CD4-positive, CD25-positive, alpha-beta regulatory T cell (primary cell): ENCODE measurements at places on chromosomes 11 and 22.
A peak's percentile ranks its signal among the peaks of the same experiment; 100 is the strongest.

GRCh38 chr11:129620237-129621104 is 195.2 kb upstream of the TMEM45B start:
- no peak for DNase-seq

DNA sequence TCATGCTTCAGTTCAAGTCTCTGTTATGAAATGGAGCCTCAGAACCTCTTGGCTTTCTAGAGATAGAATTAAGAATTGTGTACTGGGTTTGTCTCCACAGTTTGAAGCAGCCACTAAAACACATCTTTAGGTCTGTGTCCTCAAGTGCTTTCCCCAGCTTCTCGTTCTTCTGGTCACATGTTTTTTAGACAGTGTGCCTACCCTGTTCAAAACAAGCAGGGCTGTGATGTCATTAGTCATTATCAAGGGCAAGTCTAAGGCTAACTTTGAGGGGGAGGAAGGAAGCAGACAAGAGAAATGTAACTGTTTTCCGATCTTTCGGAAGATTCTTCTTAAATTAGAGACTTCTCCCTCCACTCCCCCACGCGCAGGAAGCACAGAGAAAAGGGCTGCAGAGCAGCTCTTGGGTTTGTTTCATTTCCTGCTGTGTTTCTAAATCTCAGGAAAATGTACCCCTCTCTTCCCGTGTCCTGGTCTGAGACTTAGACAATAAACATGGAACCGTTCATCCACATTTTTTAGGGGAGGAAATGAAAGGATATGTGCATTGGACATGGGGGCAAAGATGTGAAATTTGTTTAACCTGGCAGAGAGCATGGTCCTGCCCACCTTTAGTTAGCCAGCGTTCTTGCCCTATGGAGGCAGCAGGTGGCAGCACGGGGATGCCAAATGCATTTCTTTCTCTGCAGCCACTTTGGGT is 3.1 kb downstream of the AKIP1 start:
- DNase-seq = peak; percentile 29

DNA sequence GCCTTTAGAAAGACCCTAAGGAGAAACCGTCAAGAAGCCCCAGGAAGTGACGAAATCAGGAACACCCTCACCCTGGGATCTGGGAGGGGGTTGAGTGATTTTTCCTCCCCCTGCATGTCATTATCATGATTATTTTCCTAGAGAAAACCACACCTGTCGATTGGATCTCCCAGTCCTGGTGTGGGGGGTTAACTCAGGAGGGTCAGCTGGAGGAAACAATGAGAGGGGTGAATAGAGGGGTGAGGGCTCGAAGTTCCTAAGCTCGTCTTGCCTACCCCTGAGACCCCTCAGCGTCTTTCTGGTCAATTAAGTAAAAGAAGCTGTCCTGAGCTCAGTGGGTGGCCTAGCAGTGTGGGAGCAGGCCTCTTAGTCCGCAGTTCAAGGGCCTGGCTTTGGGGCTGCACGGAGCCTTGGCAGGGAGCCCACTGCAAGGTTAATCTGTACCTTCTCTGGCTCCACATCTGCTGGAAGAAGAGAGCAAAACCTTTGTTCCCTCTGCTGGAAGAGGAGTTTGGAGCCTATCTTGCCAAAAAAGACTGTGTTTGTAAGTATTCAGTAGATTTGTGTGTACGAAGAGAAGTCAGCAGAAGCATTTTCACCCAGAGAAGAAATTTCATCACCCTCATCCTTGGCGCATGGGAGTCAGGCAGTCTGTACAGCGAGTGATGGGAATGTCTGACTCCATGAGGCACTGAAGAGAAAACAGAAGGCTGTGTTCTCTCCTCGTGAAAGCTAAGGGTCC is 34.2 kb upstream of the FTH1 start:
- DNase-seq = no peak

- DNase-seq = no peak
Observed at GRCh38 chr22:43078522-43078921, 10.7 kb downstream of the TTLL1 start.

- no peak for DNase-seq
Observed at GRCh38 chr11:109960831-109961230, 132.4 kb upstream of the ZC3H12C start.

DNA sequence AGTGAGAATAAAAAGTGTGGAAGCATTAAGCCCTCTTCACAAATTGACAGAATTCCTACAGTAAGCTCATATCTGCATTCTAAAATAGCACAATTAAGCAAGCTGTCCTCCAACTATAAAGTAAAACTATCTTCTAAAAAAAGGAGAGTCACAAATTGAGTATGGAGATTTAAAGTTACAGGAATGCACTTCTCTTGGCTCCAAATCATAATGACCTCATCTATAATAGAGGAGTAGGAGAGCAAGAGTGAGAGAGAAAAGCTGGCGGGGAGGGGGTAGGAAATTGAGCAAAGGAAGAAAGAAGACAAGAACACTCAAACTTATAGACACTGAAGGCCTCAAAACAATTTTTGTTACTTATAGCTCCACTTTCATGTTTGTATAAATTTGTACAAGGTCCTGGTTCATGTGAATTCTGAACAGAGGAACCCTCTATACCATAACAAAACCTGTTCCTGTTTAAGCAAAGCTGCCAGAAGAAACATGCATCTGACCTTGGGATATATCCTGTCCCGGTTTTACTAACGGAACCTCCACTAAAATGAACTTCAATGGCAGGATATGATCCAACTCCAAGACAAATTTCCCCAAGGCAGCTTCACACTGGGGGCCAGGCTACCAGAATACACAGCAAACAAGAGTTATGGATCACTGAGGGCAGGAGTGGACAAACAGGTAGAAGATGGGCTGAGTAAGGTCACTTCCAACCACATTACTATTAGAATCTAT is 37.2 kb downstream of the SLC35F2 start:
- no peak for DNase-seq

DNA sequence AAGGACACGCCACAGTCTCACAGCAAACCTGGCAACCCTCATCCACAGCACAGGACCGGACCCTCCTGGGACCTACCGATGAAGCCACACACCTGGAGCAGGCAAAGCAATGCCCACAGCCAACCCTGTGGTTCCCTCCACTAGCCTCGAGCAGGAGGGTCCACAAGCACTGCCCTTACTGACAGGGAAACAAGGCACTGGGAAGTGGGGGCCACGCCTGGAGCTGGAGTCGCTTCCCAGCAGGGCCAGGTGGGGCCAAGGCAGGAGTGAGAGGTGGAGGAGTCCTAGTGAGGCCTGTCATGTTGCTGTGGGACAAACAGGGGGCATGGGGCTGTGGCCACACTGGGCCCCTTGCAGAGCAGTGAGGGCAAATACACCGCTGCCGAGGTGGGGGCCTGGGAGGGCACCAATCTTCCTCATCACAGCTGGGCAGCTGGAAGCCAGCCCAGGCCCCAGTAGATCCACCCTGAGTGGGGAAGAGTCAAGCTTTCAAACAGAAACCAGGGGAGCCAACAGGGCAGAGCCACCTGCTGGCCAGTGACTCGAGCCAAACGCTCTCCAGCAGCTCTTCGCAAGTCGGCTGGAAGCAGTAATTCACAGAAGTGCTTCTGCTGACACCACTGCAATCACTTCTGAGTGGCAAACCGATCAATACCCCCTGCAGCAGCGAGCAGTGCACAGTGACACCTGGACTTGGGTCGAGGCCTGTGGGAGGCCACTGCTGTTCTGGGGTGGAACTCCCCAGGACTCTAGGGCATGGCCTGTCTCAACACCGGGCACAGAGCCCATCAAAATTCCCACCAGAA is 13.7 kb downstream of the SULT4A1 start:
- DNase-seq = no peak

DNA sequence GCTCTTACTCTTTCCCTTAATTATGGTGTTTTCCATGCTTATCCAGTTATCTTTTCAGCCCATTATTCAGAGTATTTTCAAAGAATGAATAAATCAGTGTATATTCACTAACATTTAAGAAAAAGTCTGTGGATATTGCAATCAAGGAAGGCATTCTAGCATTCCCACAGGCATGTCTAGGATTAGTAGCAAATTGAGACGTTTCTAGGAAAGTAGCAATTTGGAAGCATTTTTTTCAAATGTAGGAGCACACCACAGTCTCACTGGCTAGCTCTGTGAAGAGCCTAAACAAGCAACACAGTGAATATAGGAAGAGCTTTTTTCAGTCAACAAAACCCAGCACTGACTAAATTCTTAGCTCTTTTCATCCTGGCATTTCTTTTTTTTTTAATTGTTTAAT is 65.4 kb downstream of the CCDC34 start:
- no peak for DNase-seq

DNA sequence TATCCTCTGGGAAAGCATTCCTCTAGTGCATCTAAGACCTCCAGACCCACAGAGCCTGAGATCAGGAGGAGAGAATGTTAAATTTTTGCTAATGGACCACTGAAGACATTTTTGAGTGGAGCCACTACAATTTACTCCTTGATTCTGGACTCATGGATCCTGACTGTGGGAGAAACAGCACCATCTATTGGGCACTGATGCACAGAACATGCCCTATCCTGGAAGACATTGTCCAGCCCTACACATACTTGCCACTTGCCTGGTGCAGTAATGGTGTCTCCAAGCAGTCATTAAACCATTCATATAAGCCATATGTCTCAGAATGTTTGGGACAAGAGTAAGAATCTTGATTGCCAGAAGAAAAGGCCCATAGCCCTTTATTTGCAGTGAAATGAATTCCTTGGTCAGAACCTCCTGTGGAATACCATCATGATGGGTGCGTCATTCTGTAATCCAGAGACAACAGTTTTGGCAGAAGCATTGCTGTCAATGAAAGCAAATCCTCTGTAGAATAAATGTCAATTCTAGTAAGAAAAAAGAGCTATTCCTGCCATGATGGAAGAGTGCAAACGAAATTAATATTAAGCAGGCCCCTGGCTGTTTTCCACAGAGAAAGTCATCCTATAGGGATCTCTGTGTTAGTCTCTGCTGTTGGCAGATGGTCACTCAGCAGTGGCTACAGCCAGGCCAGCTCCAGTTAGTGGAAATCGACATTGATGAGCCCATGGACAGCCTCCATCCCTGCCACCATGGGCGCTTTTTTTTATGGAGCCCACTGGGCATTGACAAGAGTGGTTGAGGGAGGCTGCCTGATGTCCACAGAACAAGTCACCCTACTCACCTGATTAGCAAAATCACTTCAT is 43.5 kb downstream of the GGTLC2 start:
- DNase-seq = peak; percentile 32

GRCh38 chr22:24450610-24451009 is 23.2 kb downstream of the ADORA2A start:
- no peak for DNase-seq

GRCh38 chr22:31089160-31090100 is 8.3 kb downstream of the SMTN start:
- DNase-seq = peak; percentile 45

GRCh38 chr11:77287136-77287535 is 14.3 kb downstream of the GDPD4 start:
- no peak for DNase-seq

DNA sequence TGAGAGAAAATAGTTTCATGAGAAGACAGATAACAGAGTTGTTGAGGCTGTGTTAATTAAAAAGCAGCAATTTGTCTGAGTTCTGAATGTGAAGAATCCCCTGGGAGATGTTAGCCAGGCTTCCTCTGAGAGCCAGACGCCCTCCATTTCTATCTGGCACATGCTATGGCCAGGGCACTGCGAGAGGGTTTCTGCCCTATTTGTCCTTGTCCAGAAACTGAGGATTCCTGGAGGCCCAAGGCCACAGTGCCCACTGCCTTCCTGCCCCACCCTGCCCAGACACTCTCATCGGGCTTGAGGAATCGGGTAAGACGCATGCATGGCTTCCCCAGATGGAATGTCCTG is 484.6 kb downstream of the OPCML start:
- DNase-seq = no peak

DNA sequence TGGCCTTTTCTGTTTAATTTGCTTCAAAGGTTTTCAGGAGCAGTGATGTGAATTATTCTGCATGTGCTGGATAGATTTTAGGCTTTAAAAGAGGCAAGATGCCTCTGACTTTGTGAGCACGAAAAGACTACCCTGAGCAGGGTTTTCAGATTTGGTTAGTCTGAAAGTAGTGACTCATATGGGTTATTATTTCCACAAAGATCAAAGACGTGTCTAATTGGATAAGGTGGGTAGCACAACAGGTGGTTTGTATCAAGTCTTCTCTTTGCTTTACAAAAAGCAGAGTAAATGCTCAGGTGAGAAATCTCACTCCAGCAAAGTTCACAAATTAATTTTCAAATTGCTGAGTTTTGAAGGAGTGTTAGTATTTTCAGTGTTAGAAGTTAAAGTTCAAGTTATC is 37.6 kb upstream of the DBX1 start:
- no peak for DNase-seq

DNA sequence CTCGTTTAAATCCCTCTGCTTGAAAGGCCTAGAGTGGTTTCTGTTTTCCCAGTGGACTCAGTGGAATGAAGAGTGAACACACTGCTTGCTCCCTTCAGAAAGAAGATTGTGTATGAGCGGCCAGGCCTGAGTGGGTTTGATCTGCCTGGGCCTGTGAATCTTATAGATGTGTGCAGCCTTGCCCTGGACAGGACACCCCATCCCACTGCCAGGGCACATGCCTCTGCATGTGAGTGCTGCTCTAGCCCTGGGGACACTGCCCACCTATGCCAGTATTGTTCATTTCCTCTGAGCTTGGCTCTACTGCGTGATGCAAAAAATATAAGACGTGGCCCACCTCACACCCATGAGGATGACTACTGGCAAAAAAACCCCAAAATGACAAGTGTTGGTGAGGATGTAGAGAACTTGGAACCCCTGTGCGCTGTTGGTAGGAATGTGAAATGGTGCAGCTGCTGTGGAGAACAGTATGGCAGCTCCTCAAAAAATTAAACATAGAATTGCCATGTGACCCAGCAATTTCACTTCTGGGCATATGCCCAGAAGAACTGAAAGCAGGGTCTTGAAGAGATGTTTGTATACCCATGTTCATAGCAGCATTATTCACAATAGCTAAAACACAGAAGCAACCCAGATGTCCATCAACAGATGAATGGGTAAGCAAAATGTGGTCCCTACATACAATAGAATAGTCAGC is 27.3 kb upstream of the NECTIN1 start:
- DNase-seq = no peak

- no peak for DNase-seq
Observed at GRCh38 chr22:48748860-48749554, 1078.7 kb downstream of the BRD1 start.

GRCh38 chr11:15551901-15552851 is 437.5 kb downstream of the INSC start:
- no peak for DNase-seq

GRCh38 chr11:94876645-94877442 is 96.5 kb downstream of the CWC15 start:
- DNase-seq = peak; percentile 73

DNA sequence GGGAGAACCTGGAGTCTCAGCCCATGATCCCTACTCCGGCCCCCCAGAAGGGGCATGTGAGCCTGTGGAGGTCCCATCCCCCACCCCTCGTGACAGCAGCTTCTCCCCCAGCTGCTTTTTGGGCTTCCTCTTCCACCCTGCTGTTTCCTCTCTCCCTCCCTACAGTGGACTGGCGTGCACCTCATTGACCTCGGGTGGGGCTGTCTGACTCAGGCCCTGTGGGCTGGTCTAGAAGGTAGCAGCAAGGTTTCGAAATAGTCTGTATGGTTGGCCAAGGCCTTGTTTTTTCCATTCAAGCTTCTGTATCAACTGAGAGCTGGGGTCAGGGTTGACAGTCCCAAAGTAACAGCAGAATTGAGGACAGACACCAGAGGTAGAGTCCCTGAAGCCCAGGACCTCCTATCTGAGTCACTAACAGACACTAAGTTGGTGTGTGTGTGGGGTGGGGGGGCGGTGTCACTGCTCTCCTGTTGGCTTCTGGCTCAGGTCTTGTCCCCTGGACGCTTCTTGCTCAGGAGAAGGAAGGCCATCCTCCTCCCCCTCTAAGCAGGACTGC is 7.7 kb downstream of the SLC37A2 start:
- peak; percentile 51 for DNase-seq
